ENCODE measurements at places on chromosomes 1 and 21.

- no peak for DNase-seq
Measured at GRCh38 chr1:171366085-171366484, 52.1 kb downstream of the FMO4 start.

DNA sequence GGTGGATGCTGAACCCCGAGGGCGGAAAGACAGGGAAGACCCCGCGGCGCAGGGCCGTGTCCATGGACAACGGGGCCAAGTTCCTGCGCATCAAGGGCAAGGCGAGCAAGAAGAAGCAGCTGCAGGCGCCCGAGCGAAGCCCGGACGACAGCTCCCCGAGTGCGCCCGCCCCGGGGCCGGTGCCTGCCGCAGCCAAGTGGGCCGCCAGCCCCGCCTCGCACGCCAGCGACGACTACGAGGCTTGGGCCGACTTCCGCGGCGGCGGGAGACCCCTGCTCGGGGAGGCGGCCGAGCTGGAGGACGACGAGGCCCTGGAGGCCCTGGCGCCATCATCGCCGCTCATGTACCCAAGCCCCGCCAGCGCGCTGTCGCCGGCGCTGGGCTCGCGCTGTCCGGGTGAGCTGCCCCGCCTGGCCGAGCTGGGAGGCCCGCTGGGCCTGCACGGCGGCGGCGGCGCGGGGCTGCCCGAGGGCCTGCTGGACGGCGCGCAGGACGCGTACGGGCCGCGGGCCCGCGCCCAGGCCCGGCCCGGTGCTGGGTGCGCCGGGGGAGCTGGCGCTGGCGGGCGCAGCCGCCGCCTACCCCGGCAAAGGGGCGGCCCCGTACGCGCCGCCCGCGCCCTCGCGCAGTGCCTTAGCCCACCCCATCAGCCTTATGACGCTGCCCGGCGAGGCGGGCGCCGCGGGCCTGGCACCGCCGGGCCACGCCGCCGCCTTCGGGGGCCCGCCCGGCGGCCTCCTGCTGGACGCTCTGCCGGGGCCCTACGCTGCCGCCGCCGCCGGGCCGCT lies 20.7 kb downstream of the FOXO6 start:
- DNase-seq: no peak

GRCh38 chr1:198472119-198472518 lies 68.4 kb downstream of the ATP6V1G3 start:
- DNase-seq: no peak

- DNase-seq: no peak
Measured at GRCh38 chr1:9183898-9184297, 50.7 kb upstream of the H6PD start.

- no peak for DNase-seq
Measured at GRCh38 chr21:29549614-29550013, 250.9 kb downstream of the BACH1 start.

DNA sequence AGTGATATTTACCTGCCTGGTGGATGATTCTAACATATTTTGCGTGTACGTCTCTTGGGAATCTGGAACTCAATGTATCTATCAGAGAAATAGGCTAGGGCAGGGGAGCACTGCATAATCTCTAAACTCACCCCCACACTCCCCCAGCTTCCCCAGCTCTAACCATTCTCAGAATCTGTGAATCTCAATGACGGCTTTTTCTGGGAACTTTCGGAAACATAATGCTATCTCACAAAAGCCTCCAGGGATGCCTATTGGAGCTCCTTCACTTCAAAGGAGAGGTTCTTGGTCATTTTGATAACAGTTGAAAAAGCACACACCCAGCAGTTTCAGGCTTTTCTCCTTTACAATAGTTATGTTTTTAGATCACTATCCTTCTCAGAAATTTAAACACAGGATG lies 113.8 kb upstream of the MAGI3 start:
- no peak for DNase-seq

DNA sequence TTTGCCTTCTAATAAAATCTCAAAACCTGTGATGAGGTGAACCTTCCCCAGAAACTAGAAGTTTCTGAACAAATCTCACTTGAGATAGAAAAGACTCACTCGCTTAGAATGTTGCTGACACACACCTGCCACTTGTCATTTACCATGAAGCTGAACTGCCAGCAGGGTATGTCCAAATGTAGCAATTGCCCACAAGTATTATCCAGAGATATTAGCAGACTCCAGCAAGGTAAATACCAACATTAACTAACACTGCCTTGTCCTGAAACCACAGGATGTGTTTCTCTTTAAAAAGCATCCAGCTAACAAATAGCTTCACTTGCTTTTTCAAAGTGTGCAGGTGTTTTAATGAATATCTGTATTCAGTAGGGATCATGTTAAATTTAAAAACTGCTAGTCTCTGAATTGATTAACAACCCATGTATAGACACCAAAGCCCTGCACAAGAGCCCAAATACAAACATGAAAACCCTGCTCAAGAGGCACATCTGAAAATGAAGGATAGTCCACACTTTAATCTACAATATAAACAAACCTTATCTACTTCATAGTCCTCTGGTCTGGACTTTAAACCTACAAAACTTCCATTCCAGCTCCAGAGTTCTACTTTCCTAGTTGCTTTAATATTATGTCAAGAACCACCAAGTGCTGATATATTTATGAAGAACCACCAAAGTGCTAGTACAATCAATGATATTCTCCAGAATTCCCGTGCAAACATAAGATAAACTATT lies 19.3 kb downstream of the KRTAP8-1 start:
- DNase-seq: no peak

DNA sequence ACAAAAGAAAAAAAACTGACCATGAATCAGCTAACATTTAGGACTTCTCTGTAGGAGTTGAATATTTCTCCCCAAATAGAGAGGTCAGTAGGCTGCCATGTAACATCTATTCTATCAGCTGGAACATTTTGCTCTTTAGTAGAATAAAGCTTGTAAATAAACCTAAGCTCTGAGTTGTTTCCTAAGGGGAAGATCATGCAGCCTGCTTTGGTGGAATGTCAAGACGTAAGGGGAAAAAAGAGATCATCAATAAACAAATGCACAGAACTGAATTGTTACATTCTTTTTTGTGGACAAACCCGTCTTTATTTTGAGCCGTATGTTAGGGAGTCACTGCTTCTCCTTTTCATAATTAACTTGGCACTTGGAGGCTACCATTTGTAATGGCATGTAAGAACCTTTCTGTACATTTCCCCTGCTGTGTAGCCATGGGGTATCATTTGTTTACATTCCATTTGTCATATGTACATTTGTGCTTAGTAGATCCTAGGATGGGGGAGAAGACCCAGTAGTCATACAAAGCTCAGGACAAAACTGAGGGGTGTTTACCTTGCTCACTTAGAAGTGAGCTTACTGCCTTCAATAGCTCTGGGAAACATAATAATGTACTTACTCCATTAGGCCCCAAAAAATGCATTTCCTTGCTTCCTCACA lies 10.8 kb upstream of the PALMD start:
- no peak for DNase-seq

DNA sequence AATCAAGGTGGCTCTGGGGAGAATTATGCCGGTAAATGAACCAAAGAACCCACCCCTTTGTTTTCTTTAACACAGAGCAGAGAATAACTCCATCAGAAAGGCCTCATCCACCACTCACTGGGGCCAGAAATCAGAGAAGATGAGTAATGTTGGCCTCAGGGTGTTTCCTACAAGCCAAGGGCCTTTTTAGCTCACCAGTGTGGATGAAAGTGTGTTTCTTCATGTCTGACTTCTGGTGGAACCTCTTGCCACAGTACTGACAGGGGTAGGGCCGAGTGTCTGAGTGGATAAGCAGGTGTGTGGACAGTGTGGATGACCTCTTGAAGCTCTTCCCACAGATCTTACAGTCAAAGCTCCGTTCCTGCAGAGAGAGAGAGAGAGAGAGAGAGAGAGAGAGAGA lies 8.3 kb downstream of the GFI1 start:
- no peak for DNase-seq

DNA sequence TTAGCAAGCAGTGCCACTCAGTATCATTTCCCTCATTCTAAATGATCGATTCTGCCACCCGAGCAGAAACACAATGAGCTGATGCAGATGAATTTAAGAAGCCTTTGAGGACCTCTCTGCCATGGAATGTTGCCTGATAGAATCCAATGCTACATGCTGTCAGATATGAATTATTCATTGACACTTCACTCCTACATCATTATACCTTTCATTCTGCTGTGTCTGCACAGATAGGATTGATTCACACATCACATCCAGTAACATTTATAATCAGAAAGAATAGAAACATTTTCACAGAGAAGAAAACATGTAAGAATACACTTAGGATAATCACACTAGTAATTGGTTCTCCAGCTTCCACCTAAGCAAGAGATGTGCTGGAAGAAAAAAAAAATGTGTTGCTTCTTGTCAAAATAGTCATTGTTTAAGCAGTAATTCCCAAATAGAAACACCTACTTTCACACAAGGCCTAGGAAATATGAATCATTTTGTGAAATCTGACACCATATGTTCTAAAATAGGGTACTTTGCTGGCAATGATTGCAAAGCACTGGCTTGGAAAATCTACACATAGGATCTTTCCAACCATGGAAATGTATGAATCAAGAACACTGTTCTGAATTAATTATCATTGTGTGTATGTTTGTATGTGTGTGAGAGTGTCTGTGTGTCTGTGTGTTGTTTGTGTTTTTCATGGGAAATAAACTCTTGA lies 110.1 kb downstream of the GRIK1 start:
- no peak for DNase-seq

- DNase-seq: no peak
Measured at GRCh38 chr1:242019018-242019417, 20.1 kb upstream of the MAP1LC3C start.

DNA sequence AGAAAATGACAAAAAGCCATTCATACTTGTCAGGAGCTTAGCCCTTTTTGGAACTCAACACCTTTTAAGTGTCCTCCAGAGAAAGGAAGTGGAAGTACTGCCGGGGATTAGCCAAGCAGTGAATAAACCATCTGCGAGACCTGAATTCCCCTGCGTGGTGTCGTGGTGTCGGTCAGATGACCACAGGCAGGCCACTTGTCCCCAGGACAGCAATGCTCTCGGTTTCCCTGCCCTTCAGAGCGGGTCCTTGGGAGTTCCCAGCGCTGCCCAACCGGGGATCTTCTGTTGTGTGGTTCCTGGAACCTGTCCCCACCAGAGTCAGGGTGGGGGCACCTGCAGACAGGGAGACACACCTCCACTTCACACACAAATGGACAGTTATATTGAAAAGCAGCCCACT lies 9.2 kb downstream of the GPR157 start:
- DNase-seq: no peak

DNA sequence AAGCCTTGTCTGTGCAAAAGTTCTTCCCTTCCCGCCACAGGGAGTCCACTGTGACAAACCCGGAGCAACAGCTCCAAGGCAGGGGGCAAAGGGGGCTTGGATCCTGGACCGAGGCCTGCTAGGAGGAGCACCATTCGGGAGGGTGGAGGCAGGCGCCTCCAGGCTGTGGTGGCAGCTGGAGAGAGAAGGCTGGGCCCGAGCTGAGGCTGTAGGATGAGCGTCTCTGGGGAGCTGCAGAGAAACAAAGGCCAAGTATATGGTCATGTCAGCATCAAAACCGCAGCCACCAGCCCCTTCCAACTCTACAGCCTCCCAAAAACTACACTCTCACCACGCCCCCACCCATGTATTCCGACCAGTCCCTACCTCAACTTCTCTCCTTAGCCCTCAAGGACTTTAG lies 579 bp downstream of the SH3BP5L start:
- no peak for DNase-seq

DNA sequence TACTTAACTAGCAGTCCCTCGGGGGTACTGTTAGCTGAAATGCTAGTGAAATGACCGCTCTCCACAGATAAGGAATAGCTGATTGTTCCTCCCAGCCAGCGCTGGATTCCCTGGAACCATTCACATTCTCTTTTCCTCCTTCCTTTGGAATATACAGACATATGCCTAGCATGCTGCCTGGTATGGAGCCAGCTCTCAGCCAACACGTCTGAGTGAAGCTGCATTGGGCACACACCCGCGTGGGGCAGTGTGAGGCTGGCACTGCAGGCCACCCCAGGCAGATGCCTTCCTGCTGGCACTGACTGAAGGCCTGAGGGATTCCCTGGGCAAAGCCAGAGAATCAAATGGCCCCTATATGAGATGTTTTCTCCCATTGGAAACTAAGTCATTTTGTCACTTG lies 66.7 kb downstream of the TLR5 start:
- DNase-seq: no peak

- no peak for DNase-seq
Measured at GRCh38 chr1:58251430-58252073, 295.0 kb downstream of the OMA1 start.

- no peak for DNase-seq
Measured at GRCh38 chr1:16903054-16903453, 7.3 kb downstream of the RNU1-2 start.

GRCh38 chr1:84802567-84803232 lies 90.3 kb downstream of the LPAR3 start:
- no peak for DNase-seq

DNA sequence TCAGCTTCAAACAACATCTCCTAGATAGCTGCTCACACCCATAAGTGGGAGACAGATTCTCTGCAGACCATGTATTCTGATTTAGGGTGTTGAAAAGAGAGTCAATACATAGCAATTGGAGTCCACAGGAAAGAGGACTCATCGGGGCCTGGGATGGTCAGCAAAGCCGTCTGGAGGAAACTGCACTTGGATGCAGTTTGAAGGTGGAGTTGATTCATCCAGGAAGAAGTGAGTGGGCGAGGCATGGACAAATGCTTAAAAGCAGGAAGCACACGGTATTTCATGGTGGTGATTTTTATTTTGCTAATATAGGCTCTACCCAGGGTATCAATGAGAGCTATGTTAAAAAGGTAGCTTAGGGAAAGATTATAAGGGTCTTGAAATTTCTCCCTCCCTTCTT lies 36.8 kb upstream of the DIRAS3 start:
- no peak for DNase-seq

- no peak for DNase-seq
Measured at GRCh38 chr1:59034925-59035324, 251.1 kb upstream of the JUN start.

DNA sequence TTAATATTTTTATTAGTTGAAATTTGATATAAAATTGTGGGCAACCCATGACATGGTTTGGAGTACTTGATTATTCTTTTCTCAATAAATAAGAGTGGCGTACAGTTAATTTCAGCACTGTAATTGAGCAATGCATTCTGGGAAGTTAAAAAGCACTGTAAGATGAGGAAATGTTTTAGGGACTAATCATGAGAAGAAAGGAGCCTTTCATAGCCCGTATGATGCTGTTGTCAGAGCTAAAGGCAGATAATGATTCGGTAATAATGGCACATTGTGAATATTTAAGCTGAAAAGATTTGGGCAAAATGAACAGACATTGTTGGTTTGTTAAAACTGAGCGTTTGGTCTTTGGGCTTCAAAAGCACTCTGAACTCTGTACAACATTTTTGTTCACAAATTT lies 139.3 kb downstream of the NFIA start:
- DNase-seq: no peak

GRCh38 chr1:200411406-200412257 lies 1.8 kb upstream of the ZNF281 start:
- no peak for DNase-seq

- DNase-seq: no peak
Measured at GRCh38 chr21:27390384-27390783, 423.5 kb upstream of the ADAMTS5 start.

GRCh38 chr1:203570805-203571204 lies 55.8 kb upstream of the ATP2B4 start:
- no peak for DNase-seq
